ENCODE measurements at places on chromosomes 7 and 10.

- DNase-seq = peak; percentile 16
Observed at GRCh38 chr7:147245274-147245673, 1128.7 kb downstream of the CNTNAP2 start.

GRCh38 chr7:13538669-13539068, 450.8 kb downstream of the ETV1 start:
- DNase-seq = no peak

DNA sequence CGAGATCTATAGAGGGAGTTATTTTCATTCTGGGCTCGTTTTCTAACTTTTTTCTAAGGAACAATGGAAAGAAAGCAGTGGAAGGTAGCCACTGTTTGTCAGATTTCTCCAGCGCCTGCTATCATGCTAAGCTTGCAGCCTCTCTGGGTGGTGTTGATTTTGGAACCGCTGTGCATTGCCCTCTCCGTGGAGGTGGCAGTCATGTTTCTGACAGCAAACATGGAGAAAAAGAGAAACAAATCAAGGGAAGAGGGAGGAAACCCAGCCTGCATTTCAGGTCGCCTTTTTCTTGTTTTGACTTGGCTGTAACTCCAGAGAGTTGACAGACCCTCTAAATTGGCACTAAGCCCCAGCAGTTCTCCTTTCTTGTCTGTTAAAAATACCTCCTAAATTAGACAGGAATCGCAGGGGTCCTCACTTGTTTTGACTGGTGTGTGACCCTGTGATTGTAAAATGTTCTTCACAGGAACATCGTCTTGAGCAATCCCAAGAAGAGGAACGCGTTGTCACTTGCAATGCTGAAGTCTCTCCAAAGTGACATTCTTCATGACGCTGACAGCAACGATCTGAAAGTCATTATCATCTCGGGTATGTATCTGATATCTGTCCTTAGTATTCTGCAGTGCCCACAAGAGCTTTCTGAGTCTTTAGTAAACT, 4.8 kb downstream of the ECHDC3 start:
- DNase-seq = no peak

GRCh38 chr10:130377986-130378540, 241.9 kb downstream of the GLRX3 start:
- DNase-seq = no peak

DNA sequence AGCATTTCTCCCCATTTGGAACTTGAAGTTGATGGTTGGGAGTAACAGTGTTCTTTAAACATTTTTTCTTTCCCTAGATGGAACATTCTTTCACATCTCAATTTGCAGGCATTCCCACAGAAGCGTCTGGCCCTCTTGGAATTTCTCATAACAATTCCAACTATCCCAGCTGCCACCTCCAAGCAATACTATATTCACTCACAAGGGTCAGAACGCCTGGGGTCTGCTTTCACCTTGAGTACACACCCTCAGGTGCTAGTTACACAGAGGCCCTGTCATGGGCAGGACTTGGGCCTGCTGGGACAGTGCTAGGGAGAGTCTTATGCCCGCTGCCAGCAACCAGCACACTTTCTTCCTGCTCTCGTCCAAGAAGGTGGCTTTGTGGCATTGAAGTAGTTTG, 136.5 kb downstream of the JCAD start:
- no peak for DNase-seq

DNA sequence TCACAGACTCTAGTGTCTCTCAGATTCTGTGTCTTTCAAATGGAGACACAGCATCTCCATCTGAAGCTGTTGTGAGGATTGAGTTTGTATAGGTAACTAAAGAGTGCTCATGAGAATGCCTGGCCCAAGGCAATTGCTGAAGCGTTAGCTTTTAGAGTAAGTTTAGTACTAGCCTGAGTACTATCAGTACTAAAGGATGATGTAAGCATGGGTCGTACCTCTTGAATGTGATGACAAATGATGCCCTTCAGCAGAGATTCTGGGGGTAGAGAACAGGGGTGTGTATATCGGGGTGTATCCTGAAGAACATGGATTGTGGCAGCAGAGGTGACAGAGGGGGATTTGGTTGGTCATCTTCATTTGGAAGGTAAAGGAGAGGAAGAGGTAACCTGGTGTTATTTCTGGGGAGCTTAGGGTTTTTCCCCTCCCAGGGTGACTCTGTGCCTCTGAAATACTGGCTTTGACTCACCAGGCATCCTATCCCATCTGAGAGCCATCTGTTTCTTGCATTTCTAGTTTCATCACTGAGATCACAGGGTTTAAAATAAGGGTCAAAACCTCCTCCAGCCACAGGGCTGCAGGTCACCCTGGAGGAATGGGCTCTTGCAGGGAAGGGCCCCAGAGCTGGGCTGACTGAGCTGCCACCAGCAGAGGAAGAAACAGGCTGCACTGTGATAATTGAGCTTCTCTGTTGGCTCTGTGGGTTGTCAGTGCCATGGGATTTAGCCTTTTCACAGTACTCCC, 756.0 kb downstream of the KCNMA1 start:
- peak; percentile 22 for DNase-seq

DNA sequence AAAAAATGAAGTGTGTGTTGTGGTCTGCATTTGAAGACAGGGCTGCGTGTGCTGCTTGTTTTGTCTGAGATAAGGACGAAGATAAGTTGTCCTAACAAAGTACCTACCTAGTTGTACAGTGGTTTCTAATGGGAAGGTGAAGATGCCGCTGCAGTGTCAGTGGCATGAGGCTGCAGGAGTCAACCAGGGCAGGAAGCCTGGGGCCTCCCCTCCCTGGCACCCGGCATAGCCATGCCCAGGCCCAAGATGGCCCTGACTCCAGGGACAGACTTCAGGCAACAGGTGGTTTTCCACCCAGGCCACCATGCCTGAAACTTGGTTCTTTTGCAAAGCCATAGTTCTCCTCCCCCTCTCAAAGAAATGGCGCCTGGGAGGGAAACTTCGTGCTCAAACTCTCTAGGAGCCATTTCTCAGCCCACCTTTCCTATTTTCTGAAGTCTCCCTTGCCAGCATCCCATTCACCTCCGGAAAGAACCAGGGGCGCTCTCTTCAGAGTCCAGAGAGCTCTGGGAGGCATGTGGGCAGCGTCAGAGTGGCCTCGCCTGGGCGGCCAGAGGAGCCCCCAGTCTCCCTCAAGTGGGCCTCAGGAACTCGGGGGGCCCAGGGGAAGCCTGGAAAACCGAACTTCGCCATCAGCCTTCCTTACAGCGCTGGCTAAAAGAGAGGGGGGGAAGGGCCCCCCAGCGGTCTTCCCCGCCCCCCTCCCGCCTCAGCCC, 2.1 kb upstream of the KAT6B start:
- DNase-seq = peak; percentile 49

DNA sequence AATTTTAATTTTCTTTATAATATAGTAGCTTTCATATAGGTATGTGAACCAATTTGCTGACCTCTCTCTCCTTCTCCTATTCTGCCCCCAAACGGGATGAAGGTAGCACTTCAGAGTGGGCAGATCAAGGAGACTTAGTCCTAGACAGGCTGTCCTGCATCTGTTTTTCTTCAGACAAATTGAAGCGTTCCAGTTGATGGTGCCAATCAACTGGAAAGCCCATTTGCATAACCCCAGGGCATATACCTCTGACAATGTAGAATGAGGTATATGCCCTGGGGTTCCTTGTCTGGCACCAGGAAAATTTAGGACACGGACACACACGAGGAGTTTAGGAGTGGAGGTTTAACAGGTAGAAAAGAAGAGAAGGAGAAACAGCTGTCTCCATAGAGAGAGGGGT, 502.9 kb downstream of the HTR7 start:
- DNase-seq = no peak

DNA sequence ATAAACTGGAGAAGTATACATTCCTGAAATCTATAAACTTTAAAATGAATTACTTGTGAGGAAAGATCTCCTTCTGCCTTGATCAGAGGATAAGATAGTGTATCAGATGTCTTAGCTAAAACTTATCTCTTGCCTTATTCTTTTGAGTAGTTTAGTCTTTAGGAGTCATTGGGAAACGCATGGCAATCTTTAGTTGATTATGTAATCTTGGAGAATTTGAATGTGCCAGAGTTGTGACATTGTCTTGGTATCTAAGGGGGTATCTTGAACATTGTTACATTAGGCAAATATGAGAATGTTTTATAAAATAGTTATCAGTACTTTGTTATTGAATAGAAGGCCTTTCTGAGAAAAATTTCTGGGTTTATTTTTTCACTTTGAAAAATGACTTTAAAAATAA, 61.6 kb upstream of the ADRA2A start:
- no peak for DNase-seq

DNA sequence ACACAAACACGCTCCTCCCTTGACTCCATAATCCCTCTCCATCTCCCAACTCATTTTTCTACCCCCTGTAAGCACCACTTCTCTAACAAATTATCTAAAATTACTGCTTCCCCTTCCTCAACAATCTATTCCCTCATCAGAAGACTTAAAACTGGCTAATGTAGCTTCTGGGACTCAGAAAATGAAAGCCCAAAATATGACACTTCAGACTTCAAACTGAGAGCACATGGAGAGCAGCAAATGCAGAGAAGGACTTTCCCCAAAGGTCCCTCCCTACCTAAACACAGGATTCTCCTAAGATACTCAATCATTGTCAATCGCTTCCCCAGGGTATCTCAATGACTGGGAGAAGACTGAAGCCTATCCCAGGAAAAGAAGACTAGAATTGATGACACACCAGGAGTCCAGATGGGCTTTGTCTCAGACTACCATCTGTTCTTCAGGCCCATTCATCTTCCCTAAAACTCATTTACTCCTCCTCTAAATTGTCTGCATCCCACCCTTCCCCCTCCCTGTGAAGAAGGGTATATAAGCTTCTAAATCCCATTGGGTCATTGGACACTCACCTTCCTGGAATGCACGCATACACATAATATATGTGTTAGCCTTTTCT, 39.2 kb downstream of the ST8SIA6 start:
- no peak for DNase-seq

- no peak for DNase-seq
Observed at GRCh38 chr10:5607594-5607993, 58.8 kb downstream of the ASB13 start.

DNA sequence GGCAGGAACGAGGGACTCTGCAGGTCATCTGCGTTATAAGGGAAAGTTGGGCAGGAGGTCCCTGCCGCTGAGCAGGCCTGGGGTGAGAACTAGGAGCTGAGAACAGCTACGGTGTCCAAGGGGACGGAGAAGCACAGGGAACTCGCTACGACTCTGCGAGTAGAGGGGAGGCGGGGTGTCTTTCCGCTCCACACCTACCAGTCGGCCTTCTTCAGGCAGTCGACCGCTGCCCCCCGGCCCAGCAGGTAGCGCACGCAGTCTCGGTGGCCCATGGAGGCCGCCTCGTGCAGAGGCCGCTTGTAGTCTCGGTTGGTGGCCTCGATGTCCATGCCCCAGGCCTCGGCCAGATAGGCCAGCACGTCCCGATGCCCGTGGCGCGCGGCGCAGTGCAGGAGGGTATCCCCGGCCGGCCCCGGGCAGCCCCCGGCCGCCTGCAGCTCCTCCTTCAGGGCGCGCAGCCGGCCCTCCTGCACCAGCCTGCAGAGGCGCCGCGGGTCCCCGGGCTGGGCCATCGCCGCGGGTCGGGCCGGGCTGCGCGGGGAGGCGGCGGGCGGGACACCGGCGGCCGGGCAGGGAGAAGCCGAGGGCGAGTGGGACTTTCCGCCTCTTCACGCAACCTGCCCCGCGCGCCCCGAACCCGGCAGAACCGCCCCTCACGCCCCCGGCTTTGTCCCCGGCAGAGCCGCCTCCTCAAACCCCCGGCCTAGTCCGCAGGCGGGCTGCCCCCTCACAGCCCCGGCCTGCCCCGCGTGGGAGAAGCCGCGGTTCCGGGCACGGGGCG, 660 bp downstream of the ANKRD16 start:
- peak; percentile 60 for DNase-seq

DNA sequence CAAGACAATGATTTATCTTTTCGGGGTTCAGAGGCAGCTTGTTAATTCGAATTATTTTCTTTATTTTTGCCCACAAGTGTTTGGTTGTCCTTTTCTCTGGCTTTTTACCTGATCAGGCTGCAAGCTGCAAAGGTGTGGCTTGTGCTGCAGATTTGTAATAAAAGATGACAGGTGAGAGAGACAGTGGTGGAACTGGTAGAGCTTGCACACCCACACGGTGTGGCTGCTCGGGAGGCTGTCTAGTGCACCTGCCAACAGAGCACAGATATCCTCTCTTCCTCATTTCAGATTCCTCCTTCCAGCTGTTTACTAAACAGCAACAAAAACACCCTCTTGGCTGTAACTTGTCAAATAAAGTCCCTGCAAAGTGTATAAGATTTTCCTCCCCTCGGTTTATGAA, 9.2 kb downstream of the GJD4 start:
- DNase-seq = no peak

GRCh38 chr7:20407585-20408466, 77.1 kb downstream of the ITGB8 start:
- no peak for DNase-seq

DNA sequence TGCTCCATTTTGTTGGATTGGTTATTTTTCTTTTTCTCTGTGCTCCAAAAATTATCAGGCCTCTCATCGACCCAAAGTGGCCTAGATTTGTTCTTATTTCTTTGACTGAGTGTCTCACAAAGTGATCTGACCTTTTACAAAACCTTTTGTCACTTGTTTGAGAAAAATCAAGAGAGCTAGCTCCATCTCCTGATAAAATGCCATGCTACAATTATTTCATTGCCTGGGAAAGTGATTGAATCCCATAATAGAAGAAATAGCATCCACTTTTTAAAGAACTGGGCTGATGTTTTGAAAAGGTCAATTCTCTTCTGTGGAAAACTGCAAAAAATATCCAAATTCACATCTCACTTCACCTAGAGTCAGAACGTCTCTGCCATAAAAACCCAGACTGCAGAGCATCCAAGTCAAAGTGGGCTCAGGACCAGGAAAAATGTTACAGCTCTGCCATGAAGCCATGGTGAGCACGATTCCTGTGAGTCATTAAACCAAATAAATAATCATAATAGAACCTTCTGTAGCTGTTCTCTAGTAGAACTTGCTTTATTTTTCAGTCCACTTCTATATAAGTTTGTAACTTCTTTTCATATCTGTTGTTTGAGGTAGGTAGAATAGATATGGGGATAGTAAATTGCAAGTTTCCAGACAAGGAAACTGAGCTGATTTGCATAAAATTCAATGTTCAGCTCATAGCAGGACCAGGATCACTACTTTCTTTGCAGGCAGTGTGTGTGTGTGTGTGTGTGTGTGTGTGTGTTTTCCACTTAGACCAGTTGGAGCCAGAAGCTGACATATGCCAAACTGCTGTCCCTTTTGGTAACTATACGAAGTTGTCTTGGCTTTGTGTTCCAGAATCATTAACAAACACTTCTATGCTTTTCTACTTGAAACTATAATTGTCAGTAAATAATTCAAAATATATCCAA, 632.5 kb upstream of the ANKRD30A start:
- DNase-seq = no peak

- no peak for DNase-seq
Observed at GRCh38 chr7:17061443-17061842, 179.7 kb upstream of the AGR3 start.

GRCh38 chr7:1174881-1175596, 15.0 kb upstream of the ZFAND2A start:
- DNase-seq = no peak

DNA sequence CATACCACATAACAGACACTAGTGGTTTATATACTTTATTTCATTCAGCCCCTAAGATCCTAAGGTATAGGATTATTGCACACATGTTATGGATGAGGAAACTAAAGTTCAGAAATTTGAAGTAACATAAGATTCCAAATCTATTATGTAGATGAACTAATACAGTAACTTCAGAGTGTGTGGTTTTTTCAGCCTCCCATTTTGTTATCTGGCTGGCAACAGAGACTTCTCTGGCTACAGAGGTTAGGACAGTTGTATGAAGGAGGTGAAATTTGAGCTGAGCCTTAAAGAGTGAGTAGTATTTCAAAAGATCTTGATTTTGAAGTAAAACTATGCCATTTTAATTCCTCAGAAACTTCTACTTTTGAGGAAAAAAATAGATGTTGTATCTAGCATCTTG, 125.4 kb downstream of the MAPK8 start:
- DNase-seq = no peak

GRCh38 chr10:88377510-88377909, 205.6 kb downstream of the RNLS start:
- DNase-seq = no peak
